ENCODE measurements at places on chromosomes 7 and 10. TPM values are rescaled to one million over a fixed set of nuclear protein-coding genes. Genes with fewer than 3 reads are reported as not detected.

DNA sequence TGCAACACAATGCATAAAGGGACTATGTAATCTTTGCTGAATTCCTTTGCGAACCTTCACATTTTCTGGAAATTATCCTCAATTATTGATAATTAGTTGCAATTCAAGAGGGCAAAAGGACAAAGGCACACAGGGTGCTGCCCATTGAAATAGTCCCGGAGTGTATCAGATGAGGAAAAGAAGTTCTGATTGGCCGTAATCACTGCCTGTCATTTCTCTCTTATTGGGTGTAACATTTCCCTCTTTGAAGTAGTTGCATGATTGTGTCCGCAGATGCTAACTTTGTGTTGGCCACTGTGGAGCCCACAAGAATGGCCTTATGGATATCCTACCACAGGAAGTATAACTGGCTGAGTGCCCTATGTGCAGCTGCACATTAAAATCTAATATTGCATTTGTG, 35.1 kb upstream of the TAS2R16 start:
- DNase-seq = no peak

DNA sequence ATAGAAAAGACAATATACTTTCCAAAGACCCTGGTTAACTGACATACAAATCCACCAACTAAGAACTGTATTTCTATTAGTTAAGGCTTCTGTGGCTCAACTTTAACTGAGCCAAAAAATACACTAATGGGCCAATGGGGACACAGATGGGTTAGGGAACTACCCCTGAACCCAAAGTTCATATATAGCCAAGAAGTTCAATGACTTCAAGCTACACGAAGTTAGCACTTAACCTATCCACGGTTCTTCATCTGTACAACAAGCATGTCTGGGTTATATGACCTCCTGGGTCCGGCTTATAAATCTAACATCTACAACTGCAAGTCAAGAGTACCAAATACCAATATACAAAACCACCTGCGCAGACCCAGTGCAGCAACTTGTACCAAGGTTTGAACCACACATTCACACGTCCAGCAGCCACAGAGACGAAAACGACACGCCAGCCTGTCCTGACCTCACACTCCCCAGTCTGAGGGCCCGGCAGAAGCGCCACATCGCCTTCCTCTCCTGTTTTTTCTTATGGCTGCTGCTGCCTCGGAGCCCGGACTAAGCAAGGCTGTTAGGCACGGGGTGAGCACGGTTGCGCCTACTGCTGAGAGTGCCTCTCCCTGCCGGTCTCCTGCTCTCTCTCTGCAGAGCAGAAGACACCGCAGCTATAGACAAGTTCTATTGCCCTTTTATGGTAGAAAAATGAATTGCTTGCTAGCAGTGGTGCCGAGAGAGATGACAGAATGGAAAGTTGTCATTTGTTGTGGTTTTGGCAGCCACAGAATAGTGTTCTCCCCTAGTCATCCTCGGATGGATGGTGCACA, 86.3 kb downstream of the RNF216 start:
- no peak for DNase-seq

DNA sequence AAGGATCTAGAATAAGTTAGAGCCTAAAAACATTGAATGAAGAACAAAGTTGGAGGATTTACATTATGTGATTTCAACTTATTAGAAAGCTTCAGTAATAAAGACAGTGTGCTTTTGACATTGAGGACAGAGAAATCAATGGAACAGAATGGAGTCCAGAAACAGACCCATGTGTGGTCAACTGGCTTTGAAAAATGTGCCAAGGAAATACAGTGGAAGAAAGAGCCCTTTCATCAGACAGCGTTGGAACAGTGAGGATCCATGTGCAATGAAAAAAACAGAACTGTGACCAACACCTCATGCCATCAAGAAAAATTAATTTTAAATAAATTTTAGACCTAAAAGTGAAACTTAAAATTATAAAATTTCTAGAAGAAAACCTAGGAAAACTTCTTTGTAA, 50.6 kb upstream of the LRRC18 start:
- DNase-seq = no peak

- peak; percentile 19 for DNase-seq
Observed at GRCh38 chr7:12458520-12459131, 55.0 kb upstream of the VWDE start.

- peak; percentile 44 for DNase-seq
Observed at GRCh38 chr7:31192986-31193385, 140.9 kb downstream of the ADCYAP1R1 start.

- DNase-seq = no peak
Observed at GRCh38 chr7:47741984-47742383, 160.1 kb upstream of the TNS3 start.

- no peak for DNase-seq
Observed at GRCh38 chr7:13290975-13291374, 603.5 kb downstream of the ARL4A start.

VWC2 gene
- 1.4 TPM for polyA plus RNA-seq

DNA sequence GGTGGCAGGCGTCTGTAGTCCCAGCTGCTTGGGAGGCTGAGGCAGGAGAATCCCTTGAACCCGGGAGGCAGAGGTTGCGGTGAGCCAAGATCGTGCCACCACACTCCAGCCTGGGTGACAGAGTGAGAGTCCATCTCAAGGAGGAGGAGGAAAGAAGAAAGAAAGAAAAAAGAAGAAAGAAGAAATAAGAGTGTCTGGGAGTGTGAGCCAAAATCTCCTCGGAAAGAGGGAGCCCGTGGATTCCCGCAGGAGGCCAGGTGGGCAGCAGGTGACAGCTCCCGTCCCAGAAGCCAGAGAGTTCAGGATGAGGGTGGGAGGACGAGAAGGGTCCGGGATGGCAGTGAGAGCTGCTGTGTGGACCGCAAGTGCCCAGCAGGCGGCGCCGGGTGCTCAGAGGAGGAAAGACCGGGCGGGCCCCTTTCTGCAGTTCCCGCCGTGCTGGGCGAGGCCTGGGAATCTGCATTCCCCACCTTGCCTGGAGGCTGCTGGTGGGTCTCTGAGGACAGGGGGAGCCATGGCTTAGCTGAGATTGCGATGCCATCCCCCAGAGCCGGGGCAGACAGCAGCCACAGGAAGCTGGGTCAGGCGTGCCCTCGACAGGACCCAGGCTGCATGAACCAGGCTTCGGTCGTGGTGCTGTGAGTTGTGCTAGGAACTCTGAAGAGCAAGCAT, 17.1 kb upstream of the AMZ1 start:
- DNase-seq = peak; percentile 45

- DNase-seq = no peak
Observed at GRCh38 chr10:45373576-45374349, at the start of gene ALOX5. Gene ALOX5 (plus strand): TSS chr10:45374216. CDS start chr10:45374280, 64 bp downstream.

MYPN gene
- 0.04 TPM for polyA plus RNA-seq

- no peak for DNase-seq
Observed at GRCh38 chr10:46555366-46555712, 1.1 kb downstream of the GPRIN2 start.

DPP6 gene
- polyA plus RNA-seq = 46.2 TPM

SNX10 gene
- 24.9 TPM for polyA plus RNA-seq

DNA sequence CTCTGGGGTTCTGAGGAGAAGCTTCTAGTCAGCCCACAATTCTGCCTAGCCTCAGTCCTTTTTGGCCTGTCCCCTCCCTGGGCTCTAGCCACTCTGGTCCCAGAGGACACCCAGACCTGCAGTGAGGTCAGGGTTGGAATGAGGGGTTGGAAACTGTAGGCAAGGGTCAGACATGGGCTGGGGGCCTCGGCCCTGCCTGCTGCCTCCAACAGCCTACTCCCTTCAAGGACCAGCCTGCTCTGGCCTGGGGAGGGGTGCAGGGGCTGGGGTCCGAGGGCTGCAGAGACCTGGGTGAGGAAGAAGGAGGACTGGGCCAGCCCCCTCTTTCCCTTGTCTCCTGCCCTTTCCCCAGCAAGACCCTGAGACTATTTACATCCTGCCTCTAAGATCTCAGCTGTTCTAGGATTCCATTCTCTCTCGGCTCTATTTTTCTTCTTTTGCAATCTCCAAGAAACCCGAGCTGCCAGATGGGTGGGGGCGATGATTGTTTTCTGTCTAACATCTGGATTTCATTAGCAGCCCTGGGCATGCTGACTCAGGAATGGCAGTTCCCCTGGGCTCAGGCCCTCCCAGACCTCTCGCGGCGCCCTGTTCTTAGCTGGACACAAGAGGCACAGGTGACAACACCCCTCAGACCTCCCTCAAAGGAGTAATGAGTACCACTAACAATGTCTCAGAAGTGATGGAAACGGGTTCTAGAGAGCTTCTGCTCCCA, 23.1 kb downstream of the ZCCHC24 start:
- no peak for DNase-seq

GRCh38 chr7:158955932-158956804, 99.8 kb downstream of the DYNC2I1 start:
- DNase-seq = no peak

TMEM273 gene
- 2.3 TPM for polyA plus RNA-seq

Data from right renal pelvis (tissue), 4 donors.